ENCODE measurements at places on chromosomes 12 and 14.

DNA sequence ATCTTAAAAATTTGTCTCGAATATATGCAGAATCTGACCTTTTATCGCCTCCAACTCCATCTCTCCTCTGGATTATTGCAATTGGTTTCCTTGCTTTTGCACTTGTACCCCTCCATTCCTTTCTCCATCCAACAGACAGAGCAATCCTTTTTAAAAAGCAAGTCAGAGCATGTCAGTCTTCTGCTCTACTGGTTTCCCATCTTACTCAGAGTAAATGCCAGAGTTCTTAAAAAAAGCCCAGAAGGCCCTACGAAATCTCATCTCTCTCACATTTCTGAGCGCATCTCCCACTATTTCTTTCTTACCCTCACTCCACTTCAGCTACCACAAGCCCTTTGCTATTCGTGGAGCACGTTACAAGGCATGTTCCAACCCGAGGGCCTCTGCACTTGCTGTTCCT lies 236.9 kb upstream of the DDHD1 start:
- no peak for DNase-seq

GRCh38 chr12:90712671-90713070 lies 242.3 kb downstream of the CCER1 start:
- DNase-seq: no peak

GRCh38 chr14:67514203-67514607 lies 18.9 kb upstream of the PLEKHH1 start:
- no peak for DNase-seq

DNA sequence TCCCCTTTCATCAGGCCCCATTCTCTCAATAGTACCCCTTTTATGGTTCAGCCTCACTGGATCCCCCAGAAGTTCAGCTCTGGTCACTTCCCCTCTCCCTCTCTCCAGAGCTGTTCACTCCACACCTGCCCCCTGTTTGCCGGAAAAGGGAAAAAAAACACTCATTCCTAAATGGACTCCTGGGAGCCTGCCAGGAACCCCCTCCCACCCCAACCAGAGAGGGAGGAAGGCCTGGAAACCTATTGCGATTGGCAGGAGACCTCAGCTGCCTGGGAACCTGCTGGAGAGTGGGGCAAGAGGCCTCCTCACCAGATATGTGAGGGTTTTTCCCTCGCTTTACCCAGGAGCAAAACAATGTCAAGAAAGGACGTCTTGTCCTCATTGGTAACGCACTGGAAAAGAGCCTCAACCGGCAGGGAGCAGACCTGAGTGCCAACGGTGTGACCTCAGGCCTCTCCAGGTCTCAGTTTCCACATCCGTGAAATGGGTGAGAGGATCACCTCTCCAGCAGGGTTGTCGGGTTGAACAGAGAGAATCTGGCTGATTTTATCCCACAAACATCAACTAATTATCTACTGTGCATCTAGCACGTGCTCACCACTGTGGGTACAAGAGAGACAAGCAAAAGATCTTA lies 4.6 kb downstream of the DTX1 start:
- DNase-seq: no peak

GRCh38 chr12:124233846-124234640 lies 60.9 kb upstream of the RFLNA start:
- DNase-seq: no peak

DNA sequence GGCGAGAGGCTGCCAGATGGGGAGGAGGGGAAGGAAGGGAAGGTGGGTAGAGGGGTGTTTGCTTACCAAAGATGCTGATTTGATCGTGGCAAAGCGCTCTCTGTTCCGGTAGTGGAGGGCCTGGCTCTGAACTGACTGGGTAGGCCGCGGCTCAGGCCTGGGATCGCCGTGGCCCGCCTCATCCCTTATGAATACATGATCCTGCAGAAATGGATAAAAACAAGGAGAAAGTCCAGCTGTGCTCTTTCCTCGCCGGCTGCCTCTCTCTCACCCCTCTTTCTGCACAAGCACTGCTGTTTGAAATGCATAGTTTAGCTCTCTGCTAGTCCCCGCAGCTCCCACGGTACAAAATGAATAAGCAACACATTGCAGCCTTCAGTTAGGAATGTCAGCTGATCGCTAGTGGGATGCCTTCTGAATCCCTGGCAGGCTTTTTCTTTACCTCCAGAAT lies 53.8 kb downstream of the PEBP1 start:
- no peak for DNase-seq

DNA sequence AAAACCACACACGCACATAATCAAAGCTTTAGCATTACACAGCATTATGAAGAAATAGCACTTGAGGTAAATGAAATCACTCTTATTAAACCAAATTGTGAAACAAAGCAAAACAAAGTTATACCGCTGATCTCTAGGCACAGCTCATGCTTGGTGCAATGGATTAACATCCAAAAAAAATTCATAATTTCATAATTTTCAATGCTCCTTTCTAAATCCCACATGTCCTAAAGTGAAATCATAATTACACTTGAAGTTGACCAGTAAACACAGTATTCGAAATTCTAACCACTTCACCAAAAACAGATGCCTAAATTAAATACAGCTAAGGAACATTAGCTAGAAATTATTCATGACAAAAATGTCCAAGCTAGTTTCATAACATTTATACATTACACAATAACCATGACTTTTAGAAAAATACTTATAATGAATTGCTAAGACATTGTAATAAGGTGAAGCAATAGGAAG lies 1.5 kb downstream of the MLH3 start:
- no peak for DNase-seq

DNA sequence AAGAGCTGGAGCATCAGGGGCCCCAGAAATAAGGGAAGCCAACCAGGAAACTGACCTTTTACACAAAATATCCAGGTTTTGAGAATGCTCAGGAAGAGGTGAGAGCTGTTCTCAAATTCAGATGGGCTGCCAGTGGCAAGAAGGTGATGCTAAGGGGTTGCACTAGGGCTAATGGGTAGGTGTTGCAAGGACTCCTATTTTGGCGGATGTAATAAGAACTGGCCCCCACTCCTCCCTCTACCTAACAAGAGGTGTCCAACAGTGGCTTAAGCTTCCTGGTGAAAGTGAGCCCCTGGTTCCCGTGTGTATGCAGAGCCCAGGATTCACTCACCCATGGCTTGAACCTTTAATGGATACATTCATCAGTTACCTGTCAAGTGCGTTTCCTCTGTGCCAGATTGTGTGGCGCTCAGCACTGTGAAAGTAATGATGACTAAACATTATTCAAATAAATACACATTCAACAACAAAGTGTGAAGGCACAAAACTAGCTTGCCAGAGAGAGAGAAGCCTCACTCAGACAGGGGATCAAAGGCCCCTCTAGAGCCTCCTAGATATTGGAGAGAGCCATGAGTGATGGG lies 705 bp upstream of the CHGA start:
- DNase-seq: no peak

DNA sequence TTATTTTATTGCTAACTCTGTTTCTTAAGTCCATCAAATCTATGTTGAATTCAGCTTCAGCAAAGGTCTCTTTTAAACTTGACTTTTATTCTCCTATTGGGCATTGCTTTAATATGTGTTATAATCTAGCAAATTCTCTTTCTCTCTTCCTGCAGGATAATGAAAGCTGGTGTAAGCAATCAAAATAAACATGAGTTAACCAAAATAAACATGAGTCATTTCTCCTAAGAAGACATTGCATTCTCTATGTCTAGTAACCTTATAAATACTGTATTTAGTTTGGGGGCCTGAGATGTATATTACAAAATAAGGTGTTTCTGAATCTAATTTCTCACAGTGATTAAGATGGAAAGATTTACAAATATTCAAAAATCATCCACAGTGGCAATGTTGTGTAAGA lies 739.1 kb upstream of the ATXN7L3B start:
- DNase-seq: no peak

- no peak for DNase-seq
Measured at GRCh38 chr12:45775964-45776363, 46.5 kb downstream of the ARID2 start.

- DNase-seq: no peak
Measured at GRCh38 chr14:106455026-106455425, 928.6 kb downstream of the TMEM121 start.

DNA sequence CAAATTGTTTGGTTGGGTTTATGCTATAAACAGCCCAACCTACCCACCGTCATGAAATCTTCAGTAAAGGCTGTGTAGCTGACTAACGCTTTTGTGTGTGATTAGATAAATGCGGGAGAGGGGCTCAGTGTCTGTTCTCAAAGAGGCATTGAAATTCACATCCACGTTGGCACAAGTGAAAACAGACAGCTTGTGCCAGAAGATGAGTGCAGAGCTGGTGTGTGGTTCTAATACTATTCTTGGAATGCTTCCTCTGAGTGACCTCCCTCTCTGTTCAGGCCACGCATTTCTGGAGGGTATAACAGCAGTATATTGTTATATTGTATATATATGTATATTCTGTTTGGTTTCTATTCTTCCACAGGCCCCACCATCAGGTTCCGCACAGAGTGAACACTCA lies 263.8 kb downstream of the APAF1 start:
- no peak for DNase-seq

DNA sequence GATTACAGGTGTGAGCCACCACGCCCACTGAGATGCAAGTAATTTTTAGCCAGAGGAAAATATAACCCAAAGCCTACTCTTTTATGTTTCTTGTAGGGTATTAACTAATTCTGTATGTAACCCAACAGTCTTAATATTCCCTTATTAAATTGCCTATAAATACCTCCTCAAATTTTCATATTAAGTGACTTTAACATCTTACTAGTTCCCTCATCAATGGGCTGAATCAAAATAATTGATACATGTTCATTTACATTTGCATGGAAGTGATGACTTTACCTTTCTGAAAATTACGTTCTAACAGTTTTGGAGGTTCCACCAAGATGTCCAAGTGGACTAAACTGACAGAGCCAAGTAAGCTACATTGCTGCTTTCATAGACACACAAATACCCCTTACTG lies 3.1 kb downstream of the SOS2 start:
- no peak for DNase-seq

- DNase-seq: no peak
Measured at GRCh38 chr14:21268617-21269251, 508 bp downstream of the HNRNPC start.

DNA sequence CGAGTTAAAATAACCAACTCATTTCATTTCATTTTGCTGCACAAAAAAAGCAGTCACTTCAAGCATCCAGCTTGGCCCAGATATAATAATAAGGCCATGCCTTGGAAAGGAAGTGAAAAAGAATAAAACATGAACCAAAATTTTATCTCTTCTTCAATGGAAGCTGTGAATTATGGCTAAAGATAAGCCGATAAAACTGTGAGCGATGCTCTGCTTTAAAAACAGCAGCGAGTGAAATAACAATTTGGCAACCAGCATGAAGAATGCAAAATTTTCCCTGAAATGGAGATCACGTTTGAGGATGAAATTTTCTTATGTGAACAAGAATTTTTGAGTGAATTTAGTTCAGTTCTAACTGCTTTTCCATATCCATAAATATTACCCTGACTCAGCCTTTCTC lies 70.4 kb downstream of the KCNC2 start:
- DNase-seq: no peak

- no peak for DNase-seq
Measured at GRCh38 chr12:132342251-132343227, 13.2 kb upstream of the GALNT9 start.

GRCh38 chr12:71607494-71608330 lies 55.9 kb downstream of the ZFC3H1 start:
- no peak for DNase-seq

DNA sequence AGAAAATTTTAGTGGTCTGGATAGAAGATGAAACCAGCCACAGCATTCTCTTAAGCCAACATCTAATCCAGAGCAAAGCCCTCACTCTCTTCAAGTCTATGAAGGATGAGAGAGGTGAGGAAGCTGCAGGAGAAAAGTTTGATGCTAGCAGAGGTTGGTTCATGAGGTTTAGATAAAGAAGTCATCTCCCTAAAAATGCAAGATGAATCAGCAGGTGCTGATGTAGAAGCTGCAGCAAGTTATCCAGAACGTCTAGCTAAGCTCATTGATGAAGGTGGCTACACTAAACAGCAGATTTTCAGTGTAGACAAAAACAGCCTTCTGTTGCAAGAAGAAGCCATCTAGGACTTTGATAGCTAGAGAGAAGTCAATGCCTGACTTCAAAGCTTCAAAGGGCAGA lies 48.5 kb downstream of the FBXO33 start:
- no peak for DNase-seq

DNA sequence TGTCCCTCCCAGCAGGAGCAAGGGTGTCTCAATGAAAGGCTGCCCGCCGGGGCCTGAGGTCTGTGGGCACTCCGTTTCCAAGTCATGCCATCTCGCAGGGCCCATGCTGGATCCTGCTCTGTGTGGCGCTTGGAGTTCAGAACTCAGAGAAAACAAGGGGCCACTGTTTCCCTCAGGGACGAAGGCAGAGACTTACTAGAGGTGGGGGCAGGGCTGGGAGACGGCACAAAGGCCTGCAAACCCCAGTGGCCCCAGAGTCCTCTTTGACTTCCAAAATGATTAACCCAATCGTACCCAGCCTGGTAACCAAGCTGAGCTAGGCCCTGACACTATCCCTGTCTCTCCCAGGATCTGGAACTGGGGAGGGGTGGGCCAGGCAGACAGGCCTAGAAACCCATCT lies 95.8 kb downstream of the ITPK1 start:
- no peak for DNase-seq

- no peak for DNase-seq
Measured at GRCh38 chr12:119447618-119448017, 113.1 kb downstream of the CCDC60 start.

- no peak for DNase-seq
Measured at GRCh38 chr14:88270776-88271175, 52.3 kb downstream of the KCNK10 start.

GRCh38 chr14:91058042-91058581 lies 2.3 kb downstream of the RPS6KA5 start:
- no peak for DNase-seq

DNA sequence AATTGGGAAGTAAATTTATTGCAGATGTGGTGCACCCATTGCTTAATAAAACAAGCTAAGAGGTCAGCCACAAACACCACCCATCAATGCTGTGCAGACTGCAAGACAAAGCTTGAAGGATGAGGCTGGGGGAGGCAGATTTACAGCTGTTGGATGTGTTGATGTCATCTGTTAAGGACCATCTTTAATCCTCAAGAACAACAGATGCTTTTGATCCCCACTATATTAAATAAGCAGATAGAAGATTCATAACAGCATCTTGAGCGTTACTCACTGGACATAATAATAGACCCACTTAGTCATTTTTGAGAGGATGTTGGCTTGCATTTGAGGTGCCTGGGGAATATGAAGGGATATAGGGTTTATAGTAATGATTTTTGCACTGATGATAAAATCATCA lies 58.8 kb downstream of the GPR68 start:
- DNase-seq: no peak

GRCh38 chr12:92426332-92426731 lies 276.5 kb upstream of the PLEKHG7 start:
- no peak for DNase-seq

DNA sequence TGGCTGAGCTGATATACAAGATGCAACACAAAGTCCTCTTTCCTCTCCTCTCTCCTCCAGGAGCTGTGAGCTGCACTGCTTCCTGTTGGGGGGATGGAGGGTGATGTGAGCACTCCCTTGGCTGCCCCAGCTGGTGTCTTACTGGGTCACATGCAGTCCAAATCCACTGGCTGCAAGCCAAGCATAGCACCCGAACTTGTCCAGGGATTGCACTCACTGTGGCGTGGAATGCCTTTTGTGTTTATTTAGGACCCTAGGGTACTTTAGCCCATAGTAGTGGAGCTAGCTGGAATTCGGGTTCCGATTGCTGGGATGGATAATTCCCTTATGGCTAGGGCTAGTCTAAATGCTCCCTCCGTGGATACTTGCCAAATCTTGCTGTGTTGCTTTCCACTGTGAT lies 424.9 kb upstream of the SYT1 start:
- DNase-seq: no peak

Data from activated naive CD8-positive, alpha-beta T cell treated with anti-CD3 and anti-CD28 coated beads, Interleukin-2, amount 50 U/mL, for 16 hours (primary cell).